Stimulated activated CD4-positive, alpha-beta T cell treated with anti-CD3 and anti-CD28 coated beads, Interleukin-4, amount 100 ng/mL, for 48 hours (primary cell): ENCODE measurements at places on chromosomes 7 and 10.

GRCh38 chr7:130732980-130733930 is 752 bp downstream of the KLF14 start:
- peak; percentile 12 for DNase-seq

- DNase-seq = peak; percentile 9
Measured at GRCh38 chr7:78020136-78020873, 221.7 kb downstream of the PHTF2 start.

- no peak for DNase-seq
Measured at GRCh38 chr7:85033263-85033662, 153.6 kb downstream of the SEMA3D start.

- no peak for DNase-seq
Measured at GRCh38 chr7:70595370-70595754, 536.6 kb upstream of the GALNT17 start.

- no peak for DNase-seq
Measured at GRCh38 chr10:117239051-117239450, 1.9 kb upstream of the SLC18A2 start.
